ENCODE measurements at places on chromosomes 4 and X.

- no peak for DNase-seq
Measured at GRCh38 chr4:1593881-1594345, 90.2 kb downstream of the FAM53A start.

DNA sequence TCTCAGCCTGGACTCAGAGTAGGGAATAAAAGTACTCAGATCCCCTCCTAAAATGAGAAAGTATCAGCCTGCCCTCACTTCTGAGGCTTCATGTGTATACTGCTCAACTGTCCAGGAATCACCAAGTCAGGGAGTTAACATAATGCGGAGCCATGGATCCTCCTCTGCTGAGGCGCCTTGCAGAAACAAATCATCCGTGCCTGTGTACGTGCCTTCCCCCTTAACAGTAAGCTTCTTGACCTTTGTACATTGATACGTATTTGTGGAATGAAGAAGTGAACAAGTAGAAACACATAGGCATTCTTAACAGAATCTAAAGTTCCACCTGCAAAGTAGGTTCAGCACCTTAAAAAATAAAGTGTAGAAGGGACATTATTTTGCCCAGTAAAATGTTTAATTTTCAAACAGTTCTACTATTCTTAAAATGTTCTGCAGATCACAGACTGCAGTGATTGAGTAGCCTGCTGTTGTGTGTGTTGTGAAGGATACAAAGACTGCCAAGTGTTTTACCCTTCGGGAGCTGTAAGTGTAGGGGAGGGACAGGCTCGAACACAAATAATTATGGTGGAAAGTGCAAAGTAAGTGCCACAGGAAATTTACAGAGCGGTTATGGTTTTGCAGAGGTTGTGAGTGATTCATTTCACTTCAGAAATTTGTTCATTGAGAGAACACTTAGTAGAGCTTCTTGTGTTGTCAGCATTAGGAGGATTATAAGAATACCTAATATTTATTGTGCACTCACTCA, 61.9 kb downstream of the ARHGAP10 start:
- DNase-seq, result peak; percentile 72

DNA sequence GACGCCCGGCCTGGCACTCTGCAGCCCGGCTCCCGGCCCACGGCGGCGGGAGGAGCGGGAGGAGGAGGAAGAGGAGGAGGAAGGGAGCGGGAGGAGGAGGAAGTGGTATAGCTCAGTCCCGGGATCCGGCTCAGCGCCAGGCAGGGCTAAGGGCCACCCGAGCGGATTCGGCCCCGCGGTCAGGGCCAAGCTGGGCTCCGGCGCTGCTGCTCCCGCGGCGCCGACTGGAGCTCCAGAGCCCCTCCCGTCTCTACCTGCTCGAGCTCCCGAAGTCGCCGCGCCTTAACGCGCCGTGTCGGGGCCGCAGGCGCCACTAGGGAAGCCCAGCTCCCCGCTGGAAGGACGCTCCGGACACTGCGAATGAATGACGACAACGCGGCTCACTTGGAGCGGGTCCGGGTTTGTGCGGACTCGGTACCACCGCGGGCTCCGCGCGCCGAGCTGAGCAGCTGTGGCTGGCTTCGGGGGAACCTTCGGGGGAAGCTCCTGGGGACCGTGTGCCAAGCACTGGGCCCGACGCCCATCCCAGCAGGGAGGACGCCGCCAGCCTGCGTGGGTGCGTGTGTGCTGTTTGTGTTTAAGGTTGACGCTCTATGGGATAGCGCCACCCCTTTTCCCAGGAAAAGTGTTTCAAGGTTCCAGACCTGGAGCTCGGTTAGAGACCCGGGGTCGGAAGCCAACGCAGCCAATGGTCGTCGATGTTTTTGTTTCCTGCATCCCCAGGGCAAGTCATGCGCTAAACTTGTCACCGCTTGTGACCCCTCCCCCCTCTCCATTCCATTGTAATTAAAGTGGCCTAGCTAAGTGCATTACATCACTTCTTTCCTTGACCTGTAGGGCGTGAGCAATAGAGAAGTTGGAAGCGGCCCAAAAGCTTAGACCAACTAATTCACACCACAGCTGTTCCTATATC, at the start of gene TBC1D9:
TSS of gene TBC1D9 (minus strand) at position 67 of the 913 bp plus-strand sequence. CDS start 340 bp downstream, outside the sequence.
- no peak for DNase-seq

DNA sequence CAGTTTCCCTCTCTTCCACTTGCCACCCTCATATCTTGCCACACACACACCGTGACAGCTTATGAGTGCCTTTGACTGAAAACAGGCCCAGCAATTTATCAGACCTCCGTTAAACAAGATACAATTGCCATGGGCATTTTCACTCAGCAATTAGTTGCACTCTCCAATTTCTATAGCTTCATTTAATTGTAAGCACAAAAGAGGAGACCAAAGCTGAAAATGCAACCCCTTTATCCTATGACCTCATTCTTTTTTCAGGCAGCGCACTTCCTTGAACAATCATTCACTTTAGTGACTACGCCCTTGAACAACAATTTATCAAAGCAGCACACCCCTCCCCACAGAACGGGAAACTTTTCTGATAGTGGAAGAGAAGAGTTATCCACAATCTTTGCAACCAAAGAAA, 4.1 kb downstream of the POF1B start:
- DNase-seq, result no peak

GRCh38 chrX:134548257-134549201, 88.6 kb downstream of the HPRT1 start:
- DNase-seq, result peak; percentile 18

GRCh38 chr4:11051181-11051580, 366.6 kb upstream of the CLNK start:
- no peak for DNase-seq

DNA sequence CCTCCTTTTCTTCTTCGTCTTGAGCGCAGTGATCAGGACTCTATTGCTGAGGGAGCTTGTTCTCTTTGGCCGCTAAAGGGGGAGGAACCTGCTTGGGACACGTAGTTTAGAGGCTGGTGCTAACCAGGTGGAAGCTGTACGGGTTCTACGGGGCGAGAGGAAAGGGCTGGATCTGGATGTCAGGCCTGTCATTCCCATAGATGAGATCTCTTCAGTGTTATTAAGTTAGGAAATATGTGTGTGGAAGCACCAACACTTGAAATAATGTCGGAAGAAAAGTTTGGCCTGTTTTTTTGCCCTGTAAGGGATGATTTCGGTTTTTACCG, 643 bp downstream of the SRP72 start:
- DNase-seq, result peak; percentile 54

DNA sequence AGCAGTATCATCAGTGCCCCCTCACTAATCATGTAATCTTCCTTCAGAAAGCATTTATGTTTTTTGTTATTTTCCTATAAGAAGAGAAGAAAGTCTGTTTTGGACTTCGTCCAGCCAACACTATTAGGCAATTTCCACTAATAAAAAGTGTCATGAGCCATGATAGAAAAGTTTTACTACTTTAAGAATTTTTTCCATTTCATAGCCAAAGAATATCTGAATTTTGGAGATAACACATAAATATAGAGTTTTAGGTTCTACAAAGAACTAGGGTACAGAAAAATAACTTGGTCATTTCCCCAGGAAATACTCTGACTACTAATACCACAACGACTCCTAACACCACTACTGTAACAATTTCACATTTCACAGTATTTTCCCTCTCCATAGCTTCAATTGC, 41.8 kb upstream of the VEGFC start:
- DNase-seq, result no peak

- no peak for DNase-seq
Measured at GRCh38 chr4:27921231-27921630, 1060.6 kb downstream of the STIM2 start.

DNA sequence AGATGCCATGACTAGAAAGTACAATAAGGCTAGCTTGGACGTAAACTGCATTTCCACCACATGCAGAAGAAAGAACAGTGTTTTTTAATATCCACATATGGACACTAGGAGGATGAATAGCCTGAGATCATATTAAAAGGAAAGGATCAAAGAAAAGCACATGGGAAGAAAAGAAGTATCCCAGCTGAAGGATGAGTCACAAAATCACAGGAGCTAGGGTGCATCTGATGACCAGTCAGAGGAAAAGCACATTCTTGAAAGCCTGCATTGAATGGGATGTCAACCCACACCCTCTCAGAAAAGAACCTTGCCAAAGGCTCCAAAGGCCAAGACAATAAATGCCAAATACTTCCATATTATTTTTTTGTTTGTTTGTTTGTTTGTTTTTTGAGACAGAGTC, 56.8 kb upstream of the PRDX4 start:
- no peak for DNase-seq

DNA sequence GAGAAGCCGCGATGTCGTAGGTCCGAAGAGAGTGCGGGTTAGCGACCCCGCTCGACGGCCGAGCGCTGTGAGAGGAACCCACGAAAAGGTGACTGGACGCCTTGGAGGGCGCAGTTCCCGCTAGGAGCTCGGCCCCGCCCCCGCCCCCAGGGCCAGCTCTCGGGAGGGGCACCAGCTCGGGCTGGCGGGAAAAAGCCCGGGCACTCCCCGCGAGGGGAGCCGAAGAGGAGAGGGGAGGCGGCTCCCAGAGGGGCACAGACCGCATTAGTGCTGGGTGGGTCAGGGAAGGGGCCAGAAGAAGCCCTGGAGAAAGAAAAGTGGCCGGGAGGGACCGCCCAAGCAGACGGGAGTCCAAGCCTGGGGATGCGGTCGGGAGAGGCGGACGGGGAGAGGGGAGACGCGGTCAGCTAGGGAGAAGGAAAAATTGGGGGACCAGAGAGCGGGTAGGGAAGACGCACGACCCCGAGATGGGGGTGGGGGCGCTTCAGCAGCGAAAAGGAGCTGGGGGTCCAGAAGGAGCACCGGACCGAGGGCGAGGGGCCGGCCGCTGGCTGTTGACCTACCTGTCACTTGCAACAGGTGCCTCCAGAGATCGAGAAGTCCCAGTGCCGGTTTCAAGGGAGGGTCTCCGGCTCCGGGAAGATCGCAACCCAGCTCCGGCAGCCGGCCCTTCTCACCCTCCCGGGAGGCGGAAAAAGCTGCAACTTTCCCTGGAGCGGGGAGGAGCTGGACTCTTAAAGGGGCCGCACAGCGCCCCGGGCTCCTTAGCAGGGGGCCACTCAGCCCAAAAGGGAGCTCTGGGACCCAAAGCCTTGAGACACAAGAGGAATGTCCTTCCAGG, at the start of gene SYTL4:
TSS of gene SYTL4 (minus strand) at position 681 of the 841 bp plus-strand sequence. CDS start 30,084 bp downstream, outside the sequence.
- DNase-seq, result no peak

- no peak for DNase-seq
Measured at GRCh38 chr4:110815950-110816349, 193.1 kb upstream of the PITX2 start.

DNA sequence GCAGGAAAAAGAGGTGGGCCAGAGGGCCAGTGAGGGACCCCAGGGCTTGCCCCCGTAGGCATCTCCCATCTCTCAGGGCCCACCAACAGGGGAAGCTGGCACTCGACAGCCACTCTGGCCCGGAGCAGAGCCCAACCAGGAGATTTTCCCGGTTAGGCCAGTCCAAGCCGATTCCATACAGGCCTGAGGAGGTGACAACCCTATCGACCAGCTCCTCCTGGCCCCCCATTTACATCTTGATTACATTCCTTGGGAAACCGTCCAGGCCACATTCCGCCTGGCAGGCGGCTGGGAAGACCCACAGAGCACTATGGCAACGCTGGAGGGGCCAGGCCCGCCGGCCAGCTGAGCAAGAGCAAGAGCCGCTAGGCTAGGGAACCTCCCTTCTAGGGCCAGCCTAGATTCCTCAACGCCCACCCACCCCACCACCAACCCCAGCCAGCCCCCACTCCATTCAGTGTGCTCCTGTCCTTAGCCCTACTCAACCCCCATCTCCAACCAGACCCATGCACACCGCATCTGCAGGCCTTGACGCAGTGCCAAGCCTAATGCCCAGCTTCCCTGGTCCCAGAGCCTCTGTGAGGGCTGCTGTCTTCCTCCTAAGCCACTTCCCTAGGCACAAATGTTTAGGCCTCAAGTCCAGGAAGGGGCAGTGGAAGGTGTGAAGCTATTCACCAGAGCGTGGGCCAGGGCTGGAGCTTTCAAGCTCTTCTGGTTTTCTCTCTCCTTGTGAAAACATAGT, 161.2 kb downstream of the EFNB1 start:
- DNase-seq, result no peak

DNA sequence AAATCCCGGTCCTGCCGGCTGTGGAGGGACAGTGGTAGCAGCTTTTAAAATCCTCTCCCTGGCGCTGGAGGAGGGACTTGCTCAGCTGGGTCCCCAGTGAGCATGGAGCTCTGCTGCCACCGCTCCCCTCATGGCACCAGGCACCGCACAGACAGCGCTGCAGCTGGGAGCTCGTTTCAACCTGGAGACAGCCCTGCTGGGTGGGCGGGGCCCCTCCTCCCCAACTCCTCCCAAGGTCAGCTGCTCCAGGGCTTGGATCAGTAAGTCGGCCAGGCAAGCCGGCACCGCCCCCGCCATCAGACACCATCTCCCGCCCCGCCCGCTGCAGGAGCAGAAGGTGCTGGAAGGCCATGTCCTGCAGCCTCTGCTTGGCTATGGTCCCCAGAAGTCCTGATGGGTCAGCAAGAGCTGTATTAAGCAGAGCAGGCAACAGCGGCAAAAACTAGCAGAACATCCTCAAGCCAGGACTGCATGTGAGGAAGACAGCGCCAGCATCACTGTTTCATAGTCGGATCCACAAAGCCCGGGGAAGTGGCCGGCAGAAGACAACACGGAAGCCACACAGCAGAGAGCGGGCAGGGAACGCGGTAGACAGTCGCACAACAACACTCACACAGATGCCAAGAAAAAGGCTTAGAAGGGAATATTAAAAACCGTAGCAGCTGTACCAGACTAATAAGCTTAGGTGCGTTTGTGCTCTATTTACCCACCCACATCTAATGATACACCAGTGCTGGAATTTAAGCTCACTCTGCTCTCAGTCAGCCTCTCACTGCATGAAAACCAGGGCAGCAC, 16.2 kb downstream of the ZFYVE28 start:
- no peak for DNase-seq

- no peak for DNase-seq
Measured at GRCh38 chr4:891747-892146, 40.4 kb downstream of the GAK start.

DNA sequence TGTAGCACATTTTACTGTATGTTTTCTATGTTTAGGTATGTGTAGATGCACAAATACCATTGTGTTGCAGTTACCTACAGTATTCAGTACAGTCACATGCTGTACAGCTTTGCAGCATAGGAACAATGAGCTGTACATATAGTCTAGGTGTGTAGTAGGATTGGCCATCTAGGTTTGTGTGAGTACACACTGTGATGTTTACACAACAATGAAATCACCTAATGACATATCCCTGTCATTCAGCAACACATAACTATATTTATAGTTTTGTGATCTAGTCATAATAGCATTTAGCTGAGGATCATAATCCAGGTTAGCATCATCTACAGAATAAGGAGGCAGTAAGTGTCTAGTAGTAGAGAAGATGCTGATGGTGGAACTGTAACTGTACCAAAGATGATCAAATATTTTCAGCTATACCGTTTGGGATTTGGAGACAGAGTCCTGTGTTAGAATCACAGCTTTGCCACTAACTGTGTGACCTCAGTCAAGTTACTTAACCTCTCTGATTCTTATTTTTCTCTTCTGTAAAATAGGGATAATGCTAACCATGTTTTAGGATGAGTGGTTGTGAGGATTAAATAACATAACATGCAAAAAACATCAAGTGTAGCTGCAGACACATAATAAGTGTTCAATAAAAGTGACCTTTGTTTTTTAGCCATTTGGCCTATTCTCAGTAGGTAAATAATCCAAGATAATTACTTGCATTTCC, 73.3 kb downstream of the LIMCH1 start:
- DNase-seq, result no peak

GRCh38 chrX:42825201-42825600, 47.2 kb upstream of the PPP1R2C start:
- no peak for DNase-seq
